ENCODE measurements at places on chromosomes 7 and 10.

DNA sequence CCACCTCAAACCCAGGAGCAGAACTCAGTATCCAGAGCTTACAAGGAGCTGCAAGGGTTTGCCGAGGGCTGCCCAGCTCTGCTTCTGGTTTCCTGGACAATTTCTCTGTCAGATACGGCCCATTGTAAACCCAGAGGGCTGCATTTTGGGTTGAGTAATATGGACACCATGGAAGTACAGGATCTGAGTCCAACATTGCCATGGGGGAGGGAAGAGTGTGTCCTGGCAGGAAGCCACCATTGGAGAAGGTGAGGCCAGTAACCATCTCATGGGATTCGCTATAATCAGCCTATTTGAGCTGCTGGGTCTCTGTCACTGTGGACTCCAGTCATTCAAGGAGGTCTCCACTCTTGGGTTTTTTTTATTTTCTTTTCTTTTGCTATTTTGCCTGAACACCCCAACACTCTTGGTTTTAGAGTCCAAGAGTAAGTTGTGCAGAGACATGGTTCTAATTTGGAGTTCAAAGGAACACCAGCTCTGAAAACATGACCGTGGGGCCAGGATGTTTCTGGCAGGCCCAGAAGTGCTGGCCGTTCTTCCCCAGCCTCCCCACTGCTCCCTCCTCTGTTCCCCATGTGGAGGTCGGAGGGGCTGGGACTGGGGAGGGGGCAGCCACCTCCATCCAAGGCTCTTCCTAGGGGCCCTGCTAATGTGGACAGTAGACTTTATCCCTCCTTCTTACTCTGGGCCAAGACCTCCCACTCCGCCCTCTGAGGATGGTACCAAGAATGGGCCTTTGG lies 46.2 kb downstream of the CHST3 start:
- no peak for DNase-seq

DNA sequence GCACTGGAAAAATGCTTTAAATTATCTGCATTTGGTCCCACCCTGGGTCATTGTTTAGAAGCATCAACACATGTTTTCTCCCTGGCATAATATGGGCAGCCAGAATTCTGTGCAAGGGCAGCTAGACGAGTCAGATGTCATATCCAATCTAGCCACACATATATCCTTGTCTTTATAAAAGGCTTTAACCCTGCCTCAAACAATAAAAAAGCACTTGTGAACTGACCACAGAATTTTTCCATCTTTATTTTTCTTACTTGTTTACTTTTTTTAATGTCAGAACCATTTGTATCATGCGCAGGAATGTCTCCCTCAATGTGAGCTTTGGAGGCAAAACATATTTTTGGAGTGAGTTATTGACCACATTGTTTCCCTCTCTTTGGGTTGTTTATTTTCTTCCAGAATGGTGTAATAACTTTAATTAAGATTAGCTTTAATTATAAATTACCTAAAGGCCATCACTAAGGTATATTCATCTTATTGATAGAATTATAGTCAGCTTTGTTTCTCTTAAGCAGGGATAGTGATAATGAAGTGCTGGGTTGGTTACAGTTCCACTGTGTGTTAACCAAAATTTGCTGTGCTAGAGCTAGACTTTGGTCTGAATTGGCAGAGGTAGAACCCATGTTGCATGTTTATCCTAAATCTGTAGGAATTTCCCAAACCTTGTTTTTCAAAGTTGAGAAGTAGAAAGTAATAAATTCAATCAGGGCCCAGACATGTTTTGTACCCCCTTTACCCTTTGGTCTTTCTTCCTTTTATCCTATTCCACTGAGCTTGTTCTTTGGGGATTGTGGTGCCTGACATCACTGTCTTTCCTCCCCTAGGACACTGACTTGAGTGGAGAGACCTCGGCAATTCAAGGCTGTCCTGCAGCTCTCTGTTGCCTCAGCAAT lies 1078.4 kb downstream of the KCNMA1 start:
- DNase-seq = peak; percentile 97

DNA sequence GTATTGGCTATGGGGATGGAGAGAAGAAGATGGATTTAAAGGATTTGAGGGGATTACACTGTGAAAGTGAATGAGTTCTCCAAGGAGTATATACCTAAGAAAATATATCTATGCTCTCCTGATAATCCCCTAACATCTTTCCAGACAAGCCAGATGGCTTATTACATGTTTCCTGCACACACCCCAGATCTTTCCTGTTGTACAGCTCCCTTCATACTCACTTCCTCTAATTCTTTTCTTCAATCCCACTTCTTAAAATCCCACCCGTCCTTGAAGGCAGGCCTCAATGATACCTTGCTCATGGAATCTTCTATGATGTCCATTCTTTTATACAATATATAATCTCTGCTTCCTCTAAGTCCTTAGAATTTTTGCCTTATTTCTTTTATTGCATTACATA lies 317.2 kb upstream of the DGKB start:
- no peak for DNase-seq

GRCh38 chr10:81135851-81136250 lies 598.1 kb downstream of the SH2D4B start:
- no peak for DNase-seq

GRCh38 chr10:34319197-34319846 lies 495.8 kb downstream of the PARD3 start:
- peak; percentile 66 for DNase-seq

- DNase-seq = no peak
Observed at GRCh38 chr10:6200440-6200733, 2.3 kb upstream of the PFKFB3 start.

DNA sequence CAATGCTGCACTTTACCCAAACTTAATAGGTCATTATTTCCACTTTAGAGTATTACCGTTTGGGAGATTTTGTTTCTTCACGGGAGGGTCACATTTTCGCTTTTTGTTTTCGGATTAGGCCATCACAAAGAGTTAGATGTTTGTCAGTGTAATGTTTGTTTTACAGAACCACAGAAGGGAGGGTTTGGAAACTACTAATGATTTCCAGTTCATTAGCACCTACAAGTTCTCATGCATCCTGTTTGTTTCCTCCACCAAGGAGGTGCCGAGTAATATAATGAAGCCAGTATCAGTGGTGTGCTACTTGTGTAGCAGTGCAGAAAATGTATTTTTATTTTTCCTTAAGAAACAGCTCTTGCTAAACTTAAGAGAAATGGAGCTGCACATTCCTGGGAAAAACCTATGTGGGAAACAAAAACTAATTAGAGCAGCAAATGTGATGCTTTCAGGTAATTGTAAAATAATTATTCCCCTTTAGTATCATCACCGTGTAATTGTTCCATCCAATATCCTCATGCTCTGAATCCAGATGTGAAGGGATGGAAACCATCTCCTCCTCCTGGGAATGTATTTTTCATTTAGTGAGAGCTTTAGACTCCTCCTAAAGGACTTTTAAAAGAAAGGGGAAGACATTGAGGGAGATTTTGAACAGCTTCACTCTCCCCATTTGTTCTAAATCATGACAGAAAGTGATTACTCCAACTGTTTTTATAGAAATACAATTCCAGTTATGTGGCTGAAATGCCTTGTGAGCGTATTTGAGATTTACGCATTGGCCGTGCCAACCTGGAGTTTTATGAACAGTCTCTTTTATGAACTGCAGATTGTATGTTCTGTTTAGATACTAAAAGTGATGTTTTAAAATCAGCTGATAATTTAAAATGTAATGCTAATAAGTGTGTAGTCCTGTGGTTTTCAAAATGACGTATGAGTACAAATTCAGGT lies 5.6 kb downstream of the CELF2 start:
- no peak for DNase-seq

DNA sequence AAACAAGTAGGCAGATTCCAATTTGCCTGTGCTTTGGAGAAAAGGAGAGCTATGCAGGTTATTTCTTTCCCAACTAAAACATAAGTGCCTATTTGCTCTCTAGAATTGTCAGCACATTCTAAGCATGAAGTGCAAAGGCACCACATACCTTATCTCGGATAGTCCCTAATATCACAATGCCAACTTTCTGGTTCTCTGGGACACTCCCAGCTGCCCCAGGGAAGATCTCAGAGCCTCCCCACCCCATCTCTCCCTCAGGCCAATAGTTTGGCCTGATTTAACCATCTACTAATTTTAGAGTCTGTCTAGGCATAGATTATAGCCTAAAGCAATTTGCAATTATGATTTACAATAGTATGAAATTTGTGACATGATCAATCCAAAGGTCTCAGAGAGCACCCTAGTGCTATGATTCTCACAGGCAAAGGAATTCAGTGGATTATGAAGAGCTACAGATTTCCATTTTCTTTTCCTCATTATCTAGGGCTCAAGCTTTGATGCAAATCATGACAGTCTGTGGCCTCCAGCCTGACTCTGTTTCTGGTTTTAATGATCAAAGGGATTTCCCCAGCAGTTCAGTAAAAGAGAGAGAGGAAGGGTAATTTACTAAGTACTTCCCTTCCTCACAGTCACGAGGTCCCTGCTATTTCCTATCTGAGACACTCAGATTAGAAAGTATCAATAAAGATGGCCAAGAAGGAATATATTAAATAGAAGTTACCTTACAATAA lies 29.0 kb upstream of the IL6 start:
- DNase-seq = no peak

GRCh38 chr7:80379034-80379982 lies 132.6 kb downstream of the GNAT3 start:
- peak; percentile 19 for DNase-seq

DNA sequence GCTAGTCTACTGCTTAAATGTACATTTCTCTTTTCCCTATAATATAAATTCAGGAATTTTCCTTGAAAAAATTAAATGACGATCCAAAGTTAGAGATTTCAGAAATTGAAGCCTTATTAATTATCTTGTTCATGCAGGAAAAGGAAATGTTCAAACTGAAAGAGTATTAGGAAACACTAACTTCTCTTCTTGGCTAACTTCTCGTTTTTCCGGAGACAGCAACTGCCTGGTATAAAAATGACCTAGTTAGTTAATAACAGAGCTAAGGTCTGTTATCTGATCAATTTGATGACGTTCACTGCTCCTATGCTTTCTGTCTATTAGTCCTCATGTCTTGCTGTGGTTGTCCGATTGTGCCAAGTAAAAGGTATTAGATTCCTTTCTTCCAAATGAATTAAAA lies 212.5 kb downstream of the DGKB start:
- DNase-seq = no peak
